ENCODE measurements at places on chromosomes 5 and 9.

- no peak for DNase-seq
These were observed 131.7 kb downstream of the PAPPA start for GRCh38 chr9:116285320-116285719.

DNA sequence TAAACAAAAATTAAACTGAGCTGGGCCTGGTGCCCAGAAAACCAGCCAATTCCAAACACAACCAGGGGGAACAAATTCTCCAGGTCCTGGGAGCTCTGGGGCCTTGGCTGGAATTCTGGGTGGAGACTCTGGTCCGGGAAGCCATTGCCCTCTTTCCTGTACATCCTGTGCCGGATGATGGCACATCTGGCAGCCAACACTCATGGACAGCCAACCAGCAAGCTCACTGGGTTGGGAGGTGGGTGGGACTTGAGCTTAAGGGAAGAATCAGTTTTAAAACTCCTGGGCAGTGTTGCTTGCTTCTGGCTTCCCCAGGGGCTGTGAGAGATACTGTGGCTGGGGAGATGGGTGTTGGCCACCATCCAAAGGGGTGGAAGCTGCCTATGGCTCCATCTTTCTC is 56.1 kb downstream of the PCDH1 start:
- DNase-seq = no peak

DNA sequence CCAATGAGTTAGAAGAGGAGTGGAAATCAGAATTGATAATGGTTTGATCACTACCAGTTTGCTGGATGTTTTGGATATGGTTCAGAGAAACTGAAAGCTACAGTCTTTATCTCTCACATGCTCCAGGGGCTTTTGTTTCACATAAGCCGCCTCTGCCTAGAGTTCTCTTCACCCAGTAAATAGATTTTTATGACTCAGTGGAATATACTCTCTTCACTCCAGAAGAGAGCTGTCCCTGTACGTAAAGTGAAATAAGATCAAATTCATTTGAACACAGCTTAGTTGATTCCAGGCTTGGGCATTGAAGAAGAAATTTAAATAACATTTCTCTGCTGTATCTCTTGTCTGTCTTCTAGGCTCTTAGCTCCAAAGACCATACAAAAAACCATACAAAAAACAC is 184.9 kb downstream of the TRPM3 start:
- DNase-seq = no peak

- DNase-seq = no peak
These were observed 268.2 kb upstream of the RFX3 start for GRCh38 chr9:3793971-3794383.

- no peak for DNase-seq
These were observed 24.7 kb upstream of the LMNB1 start for GRCh38 chr5:126752081-126752785.

- no peak for DNase-seq
These were observed 4.5 kb upstream of the DMRT3 start for GRCh38 chr9:971901-972500.

DNA sequence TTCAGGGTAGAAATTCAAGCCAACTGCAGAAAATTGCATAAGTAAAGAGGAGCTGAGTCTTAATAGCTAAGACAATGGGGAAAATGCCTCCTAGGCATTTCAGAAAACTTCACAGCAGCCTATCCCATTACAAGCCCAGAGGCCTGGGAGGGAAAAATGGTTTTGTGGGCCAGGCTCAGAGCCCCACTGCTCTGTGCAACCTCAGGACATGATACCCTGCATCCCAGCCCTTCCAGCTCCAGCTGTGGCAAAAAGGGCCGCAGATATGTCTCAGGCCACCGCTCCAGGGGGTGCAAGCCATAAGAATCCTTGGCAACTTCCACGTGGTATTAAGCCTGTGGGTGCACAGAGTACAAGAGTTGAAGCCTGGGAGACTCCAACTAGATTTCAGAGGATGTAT is 387.0 kb downstream of the ARRDC3 start:
- no peak for DNase-seq

DNA sequence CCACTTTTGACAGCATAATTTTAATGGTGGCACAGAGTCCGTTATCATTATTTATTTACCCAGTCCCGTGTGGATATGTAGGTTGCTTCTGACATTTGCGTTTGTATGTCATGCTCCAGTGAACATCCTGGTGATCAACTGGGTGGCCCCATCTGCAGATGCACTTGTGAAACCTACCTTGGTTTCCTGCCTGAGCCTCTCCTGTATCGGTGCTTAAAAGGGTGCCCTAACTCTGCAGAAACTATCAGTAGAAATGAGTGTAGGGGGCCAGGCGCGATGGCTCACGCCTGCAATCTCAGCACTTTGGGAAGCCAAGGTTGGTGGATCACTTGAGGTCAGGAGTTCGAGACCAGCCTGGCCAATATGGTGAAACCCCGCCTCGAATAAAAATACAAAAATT is 92.1 kb upstream of the IER5L start:
- DNase-seq = no peak

DNA sequence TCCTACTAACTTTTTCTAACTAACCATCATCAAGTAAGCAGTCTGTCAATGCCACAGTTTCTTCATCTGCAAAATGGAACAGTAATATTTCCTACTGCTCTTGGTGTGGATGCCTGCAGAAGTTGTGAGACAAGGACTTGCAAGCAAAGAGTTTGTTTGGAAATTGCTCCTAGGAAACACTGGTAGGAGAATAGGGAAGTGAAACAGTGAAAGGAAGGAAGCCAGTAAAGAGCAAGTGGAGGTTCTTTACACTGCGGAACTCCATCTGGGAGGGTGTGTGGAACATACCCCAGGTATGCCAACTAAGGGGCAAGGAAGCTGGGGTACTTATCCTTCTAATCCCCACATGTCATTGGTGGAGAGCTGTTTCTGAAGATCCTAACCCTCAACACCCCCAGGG is 119.9 kb downstream of the FOXD1 start:
- DNase-seq = no peak

- no peak for DNase-seq
These were observed 466.0 kb upstream of the ARRDC3 start for GRCh38 chr5:91849069-91849468.

DNA sequence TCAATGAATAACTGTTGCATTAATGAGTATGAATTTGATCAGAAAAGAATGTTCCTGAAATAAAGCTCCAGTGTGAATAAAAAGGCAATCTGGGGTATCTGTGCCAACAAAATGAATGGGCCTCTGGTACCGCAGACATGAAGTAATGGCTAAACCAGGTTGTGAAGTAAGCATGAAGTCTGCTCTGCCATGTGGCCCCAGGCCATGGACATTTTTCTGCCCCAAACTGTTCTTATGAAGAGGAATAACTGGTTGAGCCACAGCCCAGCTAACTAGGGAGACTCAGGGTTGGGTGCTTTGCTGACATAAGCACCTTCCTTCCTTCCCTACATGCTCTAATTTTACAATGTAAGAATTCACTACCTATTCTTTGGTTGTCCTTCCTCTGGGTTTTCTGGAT is 147.4 kb upstream of the LRRTM2 start:
- no peak for DNase-seq

GRCh38 chr9:93324191-93324834 is 127.2 kb upstream of the FAM120A start:
- no peak for DNase-seq

DNA sequence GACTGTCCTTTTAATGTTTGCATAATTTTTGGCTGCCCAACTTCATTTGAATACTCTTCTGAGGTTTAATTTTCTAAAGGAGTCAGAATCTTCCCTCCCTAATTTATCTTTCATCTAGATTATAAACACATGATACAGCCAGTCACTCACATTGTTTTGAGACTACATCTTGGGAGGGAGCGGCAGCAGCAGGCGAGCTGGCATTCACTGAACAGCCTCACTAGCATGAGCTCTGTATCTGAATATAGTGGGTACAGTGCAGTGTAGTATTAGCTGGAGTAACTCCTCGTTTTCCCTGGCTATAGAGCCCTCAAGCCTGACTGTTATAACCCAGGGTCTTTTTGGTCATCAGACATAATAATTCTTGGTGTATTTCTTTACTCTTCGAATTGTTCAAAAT is 969.2 kb upstream of the COX7C start:
- no peak for DNase-seq

- no peak for DNase-seq
These were observed 24.5 kb upstream of the LTC4S start for GRCh38 chr5:179769271-179769670.

- DNase-seq = peak; percentile 46
These were observed 9.9 kb downstream of the PTCH1 start for GRCh38 chr9:95506678-95507463.

- DNase-seq = no peak
These were observed 12.8 kb downstream of the BTNL9 start for GRCh38 chr5:181052672-181053487.

- DNase-seq = no peak
These were observed 11.3 kb downstream of the EHMT1 start for GRCh38 chr9:137630126-137630525.
